Left renal pelvis (tissue), 4 donors: ENCODE measurements at places on chromosomes 3 and 15.

GRCh38 chr3:195071916-195072820 lies 198.8 kb downstream of the XXYLT1 start:
- DNase-seq, result no peak

- DNase-seq, result no peak
These were observed 18.7 kb upstream of the HDAC11 start for GRCh38 chr3:13461169-13462124.

GRCh38 chr3:128992926-128993460 lies 883 bp downstream of the CFAP92 start:
- DNase-seq, result no peak

DNA sequence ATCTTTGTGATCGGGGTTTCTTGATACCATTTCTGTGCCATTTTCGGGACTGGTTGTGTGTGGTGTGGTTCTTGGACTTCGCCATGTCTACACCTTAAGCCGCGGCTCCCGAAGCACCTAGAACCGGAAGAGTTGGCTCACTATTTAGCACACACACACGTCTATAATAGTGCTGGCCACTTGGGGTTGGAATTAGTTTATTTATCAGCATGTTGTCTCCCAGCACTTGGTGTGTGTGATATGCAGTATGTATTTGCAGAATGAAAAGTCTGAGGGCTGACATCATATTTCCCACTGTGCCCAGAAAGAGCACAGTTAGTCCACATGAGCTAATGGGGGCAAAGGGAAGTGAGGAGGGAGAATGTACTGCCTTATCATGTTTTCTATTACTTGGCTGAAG lies 23.6 kb downstream of the MLH1 start:
- DNase-seq, result no peak

GRCh38 chr15:27598251-27599009 lies 500.7 kb downstream of the OCA2 start:
- DNase-seq, result no peak

DNA sequence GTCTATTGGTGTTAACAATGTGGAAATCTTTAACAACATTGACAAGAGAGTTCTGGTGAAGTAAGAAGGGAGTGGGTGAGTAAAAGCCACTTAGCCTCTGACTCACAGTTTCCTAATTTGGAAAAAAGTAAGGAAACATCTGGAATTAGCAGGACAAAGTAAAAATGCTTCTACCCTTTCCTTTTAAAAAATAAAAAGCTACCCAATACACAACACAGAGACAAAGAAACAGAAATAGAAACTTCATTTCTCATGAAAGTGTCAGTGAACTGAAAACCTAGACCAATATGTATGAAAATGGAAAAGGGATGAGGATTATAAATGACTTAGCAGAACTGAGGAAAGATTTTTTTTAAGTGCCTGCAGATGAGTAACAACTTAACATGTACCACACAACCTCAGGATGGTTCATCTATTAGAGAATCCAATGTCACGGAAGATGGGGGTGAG lies 65.4 kb downstream of the SSR3 start:
- no peak for DNase-seq

DNA sequence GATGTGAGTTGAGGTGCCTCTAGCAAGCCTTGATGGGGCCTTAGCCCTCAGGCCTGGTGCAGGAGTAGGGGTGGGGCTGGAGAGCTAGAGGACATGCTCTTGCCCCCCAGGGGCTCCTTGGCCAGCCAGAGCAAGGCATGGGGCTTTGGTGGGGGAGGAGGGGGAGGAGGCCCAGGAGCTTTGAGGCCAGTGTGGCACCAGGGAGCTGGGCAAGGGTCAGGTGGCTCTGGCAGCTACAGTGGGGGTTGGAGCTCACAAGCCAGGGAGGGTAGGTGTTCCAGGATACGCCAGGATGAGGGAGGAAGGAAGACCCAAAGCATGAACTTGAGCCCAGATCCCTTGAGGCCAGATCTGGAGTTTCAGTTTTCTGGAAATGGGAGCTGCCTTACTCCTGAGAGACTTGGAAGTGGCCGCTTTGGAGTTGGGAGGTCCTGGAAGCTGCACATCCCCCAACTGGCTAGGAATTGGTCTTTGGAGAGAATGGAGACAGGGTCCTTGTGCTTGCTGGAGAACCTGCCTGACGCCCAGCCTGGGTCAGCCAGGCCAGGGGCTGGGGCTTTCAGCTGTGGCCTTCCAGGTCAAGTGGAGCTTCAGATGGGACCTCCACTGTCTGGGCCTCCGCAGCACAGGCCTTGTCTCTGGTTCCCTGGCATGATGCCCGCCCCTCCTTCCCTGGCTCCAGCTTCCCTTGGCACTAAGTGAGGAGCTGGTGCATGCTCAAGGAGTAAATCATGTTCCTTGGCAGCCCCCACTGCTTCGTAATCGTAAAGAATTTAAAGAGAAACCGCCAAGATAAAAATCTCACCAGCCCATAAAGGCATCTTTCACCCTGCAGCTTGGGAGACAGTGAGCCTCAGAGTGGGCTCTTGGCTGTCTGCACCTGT lies 8.7 kb downstream of the SEMA3F start:
- DNase-seq, result no peak

DNA sequence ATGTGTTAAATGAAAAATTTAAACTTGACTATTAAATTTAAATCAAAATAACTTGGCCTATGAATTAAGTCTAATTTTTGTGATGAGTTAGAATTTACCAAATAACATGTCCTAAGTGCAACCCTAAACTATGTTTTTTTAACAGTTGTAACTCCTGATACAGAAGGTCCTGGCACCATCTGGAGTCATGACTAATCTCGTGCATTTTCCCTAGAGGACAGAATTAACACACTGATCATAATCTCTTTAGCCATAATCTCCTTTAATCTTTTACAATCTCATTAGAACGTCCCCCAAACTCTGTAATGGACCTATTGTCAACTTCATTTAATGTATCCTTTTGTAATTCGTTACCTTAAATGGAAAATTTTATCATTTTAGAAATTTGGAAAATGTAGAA lies 100.6 kb downstream of the SUCNR1 start:
- no peak for DNase-seq

DNA sequence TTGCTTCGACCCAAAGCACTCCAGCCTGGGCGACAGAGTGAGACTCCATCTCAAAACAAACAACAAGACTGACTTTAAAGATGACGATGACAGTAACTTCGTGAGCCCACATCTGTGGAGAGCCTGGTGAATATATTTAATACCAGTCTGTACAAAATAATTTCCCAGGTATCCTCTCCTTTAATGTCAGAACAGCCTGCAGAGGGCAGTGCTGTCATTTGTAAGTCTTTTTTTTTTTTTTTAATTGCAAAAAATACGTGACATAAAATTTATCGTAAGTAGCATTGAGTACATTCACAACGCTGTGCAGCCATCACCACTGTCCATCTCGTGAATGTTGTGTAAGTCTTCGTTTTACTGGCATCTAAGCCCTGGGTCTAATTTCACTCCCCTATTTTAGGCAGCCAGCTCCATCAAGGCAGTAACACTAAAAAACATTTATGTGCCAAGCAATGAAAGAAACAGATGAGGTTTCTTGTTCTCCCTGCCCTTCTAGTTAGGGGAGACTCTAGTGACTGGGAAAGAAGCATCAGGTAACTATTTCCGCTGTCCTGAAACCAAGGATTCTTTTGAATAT lies 1.4 kb downstream of the HTD2 start:
- no peak for DNase-seq

DNA sequence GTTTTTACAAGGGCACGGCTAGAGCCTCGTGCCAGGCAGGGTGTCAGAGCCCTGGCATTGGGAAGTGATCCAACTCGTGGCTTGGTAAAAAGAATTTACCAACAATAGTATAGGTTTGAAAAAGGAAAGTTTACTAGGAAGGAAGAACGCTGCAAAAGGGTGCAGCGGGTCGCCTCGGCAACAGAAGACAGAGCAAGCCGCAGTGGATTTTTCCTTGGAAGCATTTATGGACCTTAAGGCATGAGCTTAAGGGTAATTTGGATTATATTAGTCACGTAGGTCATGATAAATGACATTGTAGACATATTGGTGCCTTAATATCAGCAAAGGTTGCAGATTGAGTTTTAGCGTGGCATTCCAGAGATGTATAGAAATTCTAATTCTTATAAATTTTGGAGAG lies 163.4 kb upstream of the PPP2R3A start:
- no peak for DNase-seq

DNA sequence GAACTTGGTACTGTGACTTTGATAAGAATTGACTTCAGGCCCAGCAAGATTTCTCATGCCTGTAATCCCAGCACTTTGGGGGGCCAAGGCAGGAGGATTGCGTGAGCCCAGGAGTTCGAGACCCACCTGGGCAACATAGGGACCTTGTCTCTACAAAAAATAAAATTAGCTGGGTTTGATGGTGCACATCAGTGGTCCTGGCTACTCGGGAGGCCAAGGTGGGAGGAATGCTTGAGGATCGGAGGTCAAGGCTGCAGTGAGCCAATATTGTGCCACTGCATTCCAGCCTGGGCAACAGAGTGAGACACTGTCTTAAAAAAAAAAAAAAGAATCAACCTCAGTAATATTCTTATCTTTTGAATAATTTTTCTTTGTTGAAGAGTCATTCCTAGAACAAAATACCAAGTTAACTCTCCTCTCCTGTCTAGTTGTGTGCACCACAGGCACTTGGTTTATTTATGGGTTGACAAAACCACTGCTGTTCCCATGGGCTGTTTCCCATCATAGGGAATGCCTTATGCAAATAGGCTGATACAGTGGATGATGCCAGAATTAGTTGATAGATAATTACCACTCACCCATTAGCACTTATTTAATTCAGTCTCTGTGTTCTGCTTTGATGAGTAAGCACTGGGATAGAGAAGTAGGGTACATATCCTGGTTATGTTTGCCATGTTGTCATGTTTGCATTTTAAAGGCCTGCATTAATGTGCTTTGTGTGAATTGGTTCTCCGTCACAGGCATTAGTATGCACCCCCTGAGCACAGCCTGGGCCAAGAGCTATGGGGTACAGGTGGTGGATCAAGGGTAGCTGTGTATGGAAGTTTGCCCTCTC lies 32.9 kb downstream of the TRAK1 start:
- no peak for DNase-seq

GRCh38 chr15:48939648-48940047 lies 24.1 kb downstream of the SHC4 start:
- DNase-seq, result no peak

- DNase-seq, result no peak
These were observed 17.2 kb downstream of the ACOX2 start for GRCh38 chr3:58519668-58520402.

- DNase-seq, result no peak
These were observed 121.4 kb downstream of the GABRG3 start for GRCh38 chr15:27092390-27092789.

DNA sequence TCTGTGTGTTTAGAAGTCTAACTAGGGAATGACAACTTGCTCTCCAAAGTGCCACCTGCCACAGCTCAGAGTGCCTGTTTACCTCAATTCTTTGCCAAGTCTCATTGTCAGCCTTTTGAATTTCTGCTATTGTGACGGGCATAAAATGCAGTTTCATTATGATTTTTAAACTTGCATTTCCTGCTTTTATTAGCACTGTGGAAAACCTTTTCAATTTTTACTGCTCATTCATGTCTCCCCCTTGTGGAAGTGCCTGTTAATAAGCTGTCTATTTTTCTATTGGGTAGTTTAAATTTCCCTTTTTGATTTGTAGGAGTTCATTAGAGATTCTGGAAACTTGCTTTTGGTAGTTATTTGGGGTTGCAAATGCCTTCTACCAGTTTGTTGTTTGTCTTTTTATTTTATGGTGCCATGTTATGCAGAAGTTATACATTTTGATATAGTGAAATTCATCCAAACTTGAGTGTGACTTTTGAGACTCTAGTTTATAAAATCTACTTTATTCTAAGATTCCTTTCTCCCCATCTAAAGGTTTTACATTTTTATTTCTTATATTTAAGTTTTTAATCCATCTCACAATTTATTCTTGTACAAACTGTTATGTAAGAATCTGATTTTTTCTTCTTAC lies 53.9 kb upstream of the FRMD4B start:
- no peak for DNase-seq

- DNase-seq, result no peak
These were observed 9.7 kb upstream of the EIF1B start for GRCh38 chr3:40299721-40300335.

GRCh38 chr15:64251121-64251520 lies 88.3 kb upstream of the PPIB start:
- DNase-seq, result no peak

DNA sequence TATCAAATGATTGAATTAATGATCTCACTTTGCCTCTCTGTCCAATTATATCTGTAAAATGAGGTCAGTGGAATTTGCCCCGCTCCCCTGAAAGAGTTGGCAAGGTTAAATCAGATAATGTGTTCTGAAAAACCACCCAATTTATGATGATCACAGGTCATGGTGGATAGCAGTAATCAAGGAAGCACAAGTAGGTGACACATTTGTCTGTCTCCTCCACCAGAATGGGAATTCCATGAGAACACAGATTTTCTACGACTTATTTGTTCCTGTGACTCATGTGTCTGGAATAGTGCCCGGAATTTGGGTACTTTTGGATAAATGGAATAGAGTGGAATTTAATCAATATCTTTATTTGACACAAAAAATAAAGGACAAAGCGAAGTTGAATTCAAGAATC lies 220.9 kb upstream of the SUCLG2 start:
- no peak for DNase-seq

DNA sequence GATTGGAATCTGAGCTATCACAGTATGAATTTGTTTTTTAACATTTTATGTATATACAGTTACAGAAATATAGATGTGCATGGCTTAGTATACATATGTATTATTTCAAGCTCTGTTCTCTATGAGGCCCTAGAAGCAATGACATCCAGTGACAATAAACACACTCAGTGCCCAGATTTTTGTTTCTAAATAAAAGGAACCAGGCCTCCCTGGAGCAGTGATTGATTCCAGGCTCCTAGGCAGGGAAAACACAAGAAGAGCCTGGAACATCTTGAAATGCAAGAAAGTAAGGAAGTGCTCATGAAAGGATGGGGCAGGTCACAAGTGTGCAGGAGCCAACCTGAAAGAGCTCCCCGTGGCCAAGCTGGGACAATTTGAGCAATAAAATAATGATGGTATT lies 18.5 kb upstream of the CGNL1 start:
- DNase-seq, result no peak
